Activated T-cell treated with anti-CD3 and anti-CD28 coated beads for 4 hours (primary cell): ENCODE measurements at places on chromosomes 4 and X.

GRCh38 chr4:1081689-1082040, 31.7 kb downstream of the RNF212 start:
- no peak for DNase-seq

DNA sequence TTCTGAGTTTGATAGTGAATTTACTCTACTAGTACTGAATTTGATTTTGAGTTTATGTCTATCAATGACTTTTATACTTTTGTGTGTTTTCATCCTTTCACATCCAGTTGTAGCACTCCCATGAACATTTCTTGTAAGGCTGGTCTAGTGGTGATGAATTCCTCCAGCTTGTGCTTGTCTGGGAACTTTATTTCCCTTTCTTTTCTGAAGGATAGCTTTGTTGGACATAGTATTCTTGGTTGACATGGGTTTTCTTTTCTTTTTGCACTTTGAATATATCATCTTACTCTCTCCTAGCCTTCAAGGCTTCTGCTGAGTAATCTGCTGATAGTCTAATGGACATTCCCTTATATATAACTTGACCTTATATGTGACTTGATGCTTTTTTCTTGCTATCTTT, 32.5 kb upstream of the IL2 start:
- DNase-seq, result no peak

GRCh38 chr4:55008166-55009056, 117.0 kb downstream of the KDR start:
- DNase-seq, result no peak

- DNase-seq, result no peak
These were observed 1084.1 kb downstream of the TECRL start for GRCh38 chr4:63325140-63325539.

GRCh38 chrX:38717871-38718270, 83.4 kb upstream of the MID1IP1 start:
- DNase-seq, result no peak

DNA sequence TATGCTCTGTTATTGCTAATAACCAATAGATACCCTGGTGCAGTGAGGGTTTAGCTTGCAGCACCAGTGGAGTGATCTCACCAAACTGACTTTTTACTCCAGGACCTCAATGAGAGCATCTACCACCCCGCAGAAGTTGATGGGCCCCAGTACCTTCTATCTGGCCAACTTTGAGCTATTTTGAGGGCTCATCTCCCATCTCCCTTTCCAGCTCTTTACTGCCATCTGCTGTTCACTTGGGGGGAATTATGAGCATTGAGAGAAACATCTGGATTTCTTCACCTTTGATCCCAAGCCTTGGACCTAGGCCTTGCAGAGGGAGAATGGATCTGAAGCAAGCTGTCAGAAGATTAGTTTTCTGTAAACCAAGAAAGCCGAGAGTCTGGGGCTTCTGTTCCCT, 143.6 kb downstream of the TMEM164 start:
- peak; percentile 15 for DNase-seq

DNA sequence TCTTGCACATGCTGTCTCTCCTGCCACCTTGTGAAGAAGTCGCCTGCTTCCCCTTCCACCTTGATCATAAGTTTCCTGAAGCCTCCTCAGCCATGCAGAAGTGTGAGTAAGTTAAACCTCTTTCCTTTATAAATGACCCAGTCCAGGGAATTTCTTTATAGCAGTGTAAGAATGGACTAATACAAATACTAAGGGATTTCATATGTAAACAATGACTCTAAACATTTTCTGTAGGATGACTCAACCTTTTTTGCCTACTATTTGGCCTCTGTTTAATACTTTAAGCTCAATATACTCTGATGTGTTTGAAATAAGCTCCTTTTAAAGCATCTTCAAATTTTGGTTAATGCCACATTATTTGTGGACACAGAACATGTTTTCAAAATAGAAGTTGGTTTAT, 813.5 kb upstream of the SLIT2 start:
- DNase-seq, result no peak
